Kidney epithelial cell (primary cell): ENCODE measurements at places on chromosomes 11 and 22.
A peak's percentile ranks its signal among the peaks of the same experiment; 100 is the strongest.

- DNase-seq, result peak; percentile 82
These were observed 49.7 kb downstream of the RTL6 start for GRCh38 chr22:44448271-44448830.

GRCh38 chr11:17013548-17014320 is 480 bp downstream of the PLEKHA7 start:
- DNase-seq, result no peak

GRCh38 chr11:2100361-2101170 is 38.6 kb downstream of the IGF2 start:
- no peak for DNase-seq

GRCh38 chr11:26078231-26078821 is 253.6 kb upstream of the ANO3 start:
- no peak for DNase-seq

DNA sequence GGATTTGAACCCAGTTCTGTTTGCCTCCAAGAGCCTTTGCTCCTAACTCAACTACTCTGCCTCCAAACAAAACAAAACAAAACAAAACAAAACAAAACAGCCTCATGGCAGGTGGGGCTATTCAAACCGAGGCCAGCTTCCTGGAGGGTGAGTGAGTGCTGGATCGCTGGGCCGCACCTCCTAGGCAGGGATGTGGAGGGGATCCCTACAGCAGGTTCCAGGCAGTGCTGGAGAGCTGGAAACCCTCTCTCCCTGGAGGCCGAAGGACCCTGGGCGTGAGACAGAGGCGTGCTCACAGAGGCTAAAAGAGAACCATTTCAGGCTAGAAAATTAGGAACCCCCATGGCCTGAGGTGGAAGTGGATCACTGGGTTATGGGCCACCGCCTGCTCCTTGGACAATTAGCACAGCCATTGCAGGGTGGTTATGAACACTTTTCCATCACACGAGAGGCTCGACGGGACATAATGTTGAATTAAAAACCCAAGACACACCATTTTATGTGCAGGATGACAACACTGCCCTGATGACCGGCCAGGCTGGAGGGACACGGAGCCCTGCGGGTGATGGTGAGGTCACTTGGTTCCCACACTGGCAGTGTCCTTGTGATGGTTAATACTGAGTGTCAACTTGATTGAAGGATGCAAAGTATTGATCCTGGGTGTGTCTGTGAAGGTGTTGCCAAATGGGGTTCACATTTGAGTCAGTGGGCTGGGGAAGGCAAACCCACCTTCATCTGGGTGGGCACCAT is 35.2 kb downstream of the SHISAL1 start:
- no peak for DNase-seq
